ENCODE measurements at places on chromosomes 11 and 22.
A peak's percentile ranks its signal among the peaks of the same experiment; 100 is the strongest.

GRCh38 chr11:76626266-76626665 lies 44.3 kb downstream of the LRRC32 start:
- DNase-seq = no peak

DNA sequence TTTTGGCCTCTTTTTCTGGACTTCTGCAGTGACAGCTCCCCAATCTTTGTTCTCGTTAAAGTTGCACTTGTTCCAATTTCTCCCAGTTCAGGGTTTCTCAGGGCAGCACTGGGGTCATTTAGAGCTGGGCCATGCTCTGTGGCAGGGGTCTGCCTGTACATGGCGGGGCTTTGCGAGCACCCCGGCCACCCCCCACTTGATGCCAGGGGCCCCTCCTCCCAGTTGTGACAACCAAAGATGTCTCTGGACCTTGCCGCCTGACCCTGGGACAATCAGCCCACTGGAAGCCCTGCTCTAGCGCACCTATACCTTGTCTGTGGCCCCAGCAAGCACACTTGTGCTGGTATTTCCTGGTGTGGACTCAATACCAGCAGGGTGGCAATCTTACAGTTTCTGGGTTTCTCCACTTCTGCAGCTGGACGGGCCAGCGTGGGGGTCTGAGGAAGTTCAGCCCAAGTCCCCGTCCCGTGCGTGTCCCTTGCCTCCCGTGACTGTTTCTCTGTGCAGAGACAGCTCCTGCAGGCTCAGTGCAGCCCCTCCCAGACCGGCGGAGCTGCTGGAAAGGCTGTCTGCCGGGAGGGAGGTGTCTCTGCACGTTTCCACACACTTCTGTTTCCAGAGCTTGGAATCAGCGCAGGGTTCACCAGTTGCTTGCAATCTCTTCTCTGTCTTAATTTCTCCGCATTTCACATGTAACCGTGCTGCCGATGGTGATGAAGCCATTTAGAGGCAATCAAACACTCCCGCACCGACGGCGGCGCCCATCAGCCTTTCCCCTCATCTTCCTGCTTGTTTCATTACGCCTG lies 1328.9 kb downstream of the BRD1 start:
- DNase-seq = no peak

DNA sequence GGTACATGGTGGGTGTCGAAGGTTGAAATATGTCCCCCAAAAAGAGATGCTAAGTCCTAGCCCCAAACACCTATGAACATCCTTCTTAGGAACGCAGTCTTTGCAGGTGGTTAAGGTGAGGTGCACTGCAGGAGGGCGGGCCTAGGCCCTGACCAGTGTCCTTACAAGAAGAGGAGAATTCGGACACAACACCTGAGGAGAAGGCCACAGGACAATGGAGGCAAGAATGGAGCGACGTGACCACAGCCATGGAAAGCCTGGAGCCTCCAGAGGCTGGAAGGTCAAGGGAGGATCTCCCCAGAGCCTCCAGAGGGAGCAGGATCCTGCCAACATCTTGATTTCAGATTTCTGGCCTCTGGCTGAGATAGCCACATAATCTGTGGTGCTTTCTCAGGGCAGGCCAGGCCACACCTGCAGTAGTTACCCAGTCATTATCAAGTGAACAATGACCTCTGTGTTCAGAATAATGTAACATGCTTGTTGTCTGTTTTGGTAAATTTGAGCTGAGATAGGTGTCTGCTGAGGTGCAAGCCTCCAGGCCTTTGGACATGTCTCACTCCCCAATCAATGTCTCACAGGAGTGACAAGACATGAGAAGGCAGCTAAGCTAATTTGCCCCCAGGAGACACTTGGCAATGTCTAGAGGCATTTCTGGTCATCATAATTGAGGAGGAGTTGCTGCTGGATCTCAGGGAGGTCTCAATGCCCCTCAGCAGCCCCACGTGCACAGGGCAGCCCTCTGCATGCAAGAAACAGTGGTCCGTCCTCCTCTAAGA lies 498.9 kb downstream of the BRD1 start:
- no peak for DNase-seq

DNA sequence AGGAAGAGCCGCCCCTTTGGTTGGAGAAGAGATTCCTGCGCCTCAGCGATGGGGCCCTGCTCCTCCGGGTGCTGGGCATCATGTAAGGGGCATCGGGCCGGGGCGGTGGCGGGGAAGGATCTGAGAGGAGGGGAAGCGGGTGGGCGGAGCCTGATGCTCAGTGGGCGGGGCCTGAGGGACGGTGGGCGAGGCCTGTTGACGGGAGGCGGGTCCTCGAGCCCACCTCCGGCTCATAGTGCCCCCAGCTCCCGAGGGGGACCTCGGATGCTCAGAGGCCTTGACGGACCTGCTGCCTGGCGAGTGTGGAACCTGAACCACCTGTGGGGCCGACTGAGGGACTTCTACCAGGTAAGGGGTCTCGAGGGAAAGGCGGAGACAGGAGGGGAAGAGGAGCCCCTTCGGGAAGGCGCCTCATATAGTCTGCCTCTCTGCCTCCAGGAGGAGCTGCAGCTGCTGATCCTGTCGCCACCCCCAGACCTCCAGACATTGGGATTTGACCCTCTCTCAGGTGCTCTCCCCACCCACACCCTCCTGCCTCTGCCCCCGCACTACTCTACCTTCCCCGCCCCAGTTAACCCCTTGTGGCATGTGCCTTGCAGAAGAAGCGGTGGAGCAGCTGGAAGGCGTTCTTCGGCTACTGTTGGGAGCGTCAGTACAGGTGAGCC lies 799 bp downstream of the CCDC88B start:
- DNase-seq = peak; percentile 69

GRCh38 chr11:20360650-20361049 lies 2.9 kb upstream of the HTATIP2 start:
- no peak for DNase-seq

- DNase-seq = no peak
Measured at GRCh38 chr22:30104501-30105156, 24.4 kb downstream of the HORMAD2 start.

DNA sequence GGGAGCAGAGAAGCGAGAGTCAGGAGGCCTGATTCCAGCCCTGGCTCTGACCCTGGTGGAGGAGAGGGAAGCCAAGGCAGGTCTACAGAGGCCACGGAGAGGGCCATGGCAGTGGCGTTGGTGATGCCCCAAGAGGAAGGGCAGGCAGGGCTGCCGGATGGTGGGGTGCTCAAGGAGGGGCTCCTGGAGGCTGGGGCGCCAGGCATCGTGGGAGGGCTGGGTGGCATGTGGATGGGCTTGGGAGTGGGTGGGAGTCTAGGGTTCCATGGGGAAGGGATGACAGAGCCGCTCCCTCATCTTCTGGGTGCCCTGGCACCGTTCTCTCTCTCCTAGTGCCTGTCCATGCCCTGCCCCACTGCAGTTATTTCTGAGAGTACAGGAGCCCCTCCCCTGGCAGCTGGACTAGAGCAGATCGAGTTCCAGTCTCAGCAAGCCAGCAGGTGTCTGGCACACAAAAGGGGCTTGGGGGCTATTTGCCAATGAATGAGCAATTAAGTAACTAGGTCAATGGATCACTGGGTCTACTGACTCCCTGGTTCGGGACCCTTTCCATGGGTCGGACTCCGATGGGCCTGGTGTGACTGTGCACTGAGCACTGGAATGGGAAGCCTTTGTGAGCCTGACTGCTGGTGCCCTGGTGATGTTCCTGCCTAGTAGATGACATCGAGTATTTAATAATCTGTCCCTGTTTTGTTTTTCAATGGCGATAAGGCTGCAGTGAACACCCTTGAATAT lies 570.0 kb downstream of the TBC1D22A start:
- no peak for DNase-seq

DNA sequence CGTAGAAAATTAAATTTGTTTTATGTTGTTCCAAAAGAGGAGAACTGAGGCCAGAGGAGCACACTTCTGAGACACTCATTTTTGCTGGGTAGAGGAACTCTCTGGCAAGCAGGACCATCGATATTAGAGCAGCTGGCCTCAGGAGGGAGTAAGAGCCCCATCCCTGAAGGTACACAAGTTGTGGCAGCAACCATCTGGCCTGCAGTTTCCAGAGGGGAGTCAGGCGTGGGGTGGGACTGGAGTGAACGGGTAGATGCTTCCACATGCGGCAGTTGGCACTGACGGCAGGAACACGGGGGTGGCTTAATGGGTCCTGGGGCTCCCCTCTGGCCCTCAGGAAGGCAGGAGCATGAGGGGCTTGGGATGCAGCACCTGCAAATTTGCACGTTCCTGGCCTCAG lies 13.2 kb upstream of the SSTR3 start:
- DNase-seq = no peak

GRCh38 chr11:60995798-60996197 lies 24.3 kb downstream of the CD6 start:
- DNase-seq = no peak

DNA sequence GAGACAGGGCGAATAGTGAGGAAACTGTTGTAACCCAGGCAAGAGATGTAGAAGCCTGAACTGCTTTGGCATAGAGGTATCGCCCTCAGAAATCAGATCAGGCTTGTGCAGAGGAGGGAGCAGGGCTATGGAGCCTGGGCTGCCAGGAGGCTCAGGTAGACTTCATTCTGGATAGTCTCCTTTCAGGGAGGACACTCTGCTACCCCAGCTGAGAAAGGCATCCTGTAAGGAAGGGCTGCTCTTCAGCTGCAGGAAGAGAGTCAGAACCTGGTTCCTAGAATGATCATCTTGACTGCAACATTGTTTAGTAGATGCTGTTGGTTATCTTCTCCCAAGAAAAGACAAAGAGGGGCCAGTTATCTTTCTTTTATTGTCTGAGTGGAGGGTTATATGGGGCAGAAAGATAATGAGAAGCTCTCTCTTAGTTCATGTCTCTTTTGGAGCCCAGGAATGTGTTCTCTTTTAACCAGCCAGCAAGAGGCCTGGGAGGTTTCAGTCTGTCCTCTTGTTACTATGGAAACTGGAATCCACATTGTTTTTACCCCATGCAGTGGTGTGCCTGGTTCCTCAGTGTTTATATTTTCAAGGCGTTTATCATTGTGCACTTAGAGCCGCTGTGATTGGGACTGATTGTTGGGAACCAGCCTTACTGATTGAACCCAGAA lies 95.7 kb downstream of the STIM1 start:
- no peak for DNase-seq

DNA sequence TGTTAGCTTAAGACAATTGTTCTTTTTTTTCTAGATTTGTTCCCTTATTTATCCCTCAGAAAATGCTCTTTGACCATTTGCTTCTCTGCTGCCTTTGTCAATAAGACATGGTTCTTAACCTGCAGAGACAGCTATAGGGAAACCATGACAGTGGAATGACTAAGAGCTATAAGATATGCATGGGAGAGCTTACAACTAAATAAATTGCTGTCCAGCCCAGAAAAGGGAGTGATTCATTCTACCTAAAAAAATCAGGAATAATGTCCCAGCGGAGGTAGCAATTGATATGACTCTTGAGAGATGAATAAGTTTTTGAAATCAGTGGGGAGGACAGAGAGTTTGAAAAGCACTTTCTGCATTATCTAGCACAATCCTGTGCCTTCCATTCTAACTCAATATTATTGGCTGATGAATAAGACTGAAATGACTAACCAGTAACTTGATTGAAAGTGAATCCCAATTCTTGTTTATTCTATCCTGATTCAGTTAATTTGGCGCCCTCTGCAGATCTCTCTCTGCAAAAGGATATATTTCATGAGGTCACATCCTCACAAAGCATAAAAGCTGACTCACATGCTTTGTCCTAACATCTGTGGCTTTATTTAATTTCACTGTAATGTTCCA lies 680.5 kb upstream of the API5 start:
- DNase-seq = no peak

DNA sequence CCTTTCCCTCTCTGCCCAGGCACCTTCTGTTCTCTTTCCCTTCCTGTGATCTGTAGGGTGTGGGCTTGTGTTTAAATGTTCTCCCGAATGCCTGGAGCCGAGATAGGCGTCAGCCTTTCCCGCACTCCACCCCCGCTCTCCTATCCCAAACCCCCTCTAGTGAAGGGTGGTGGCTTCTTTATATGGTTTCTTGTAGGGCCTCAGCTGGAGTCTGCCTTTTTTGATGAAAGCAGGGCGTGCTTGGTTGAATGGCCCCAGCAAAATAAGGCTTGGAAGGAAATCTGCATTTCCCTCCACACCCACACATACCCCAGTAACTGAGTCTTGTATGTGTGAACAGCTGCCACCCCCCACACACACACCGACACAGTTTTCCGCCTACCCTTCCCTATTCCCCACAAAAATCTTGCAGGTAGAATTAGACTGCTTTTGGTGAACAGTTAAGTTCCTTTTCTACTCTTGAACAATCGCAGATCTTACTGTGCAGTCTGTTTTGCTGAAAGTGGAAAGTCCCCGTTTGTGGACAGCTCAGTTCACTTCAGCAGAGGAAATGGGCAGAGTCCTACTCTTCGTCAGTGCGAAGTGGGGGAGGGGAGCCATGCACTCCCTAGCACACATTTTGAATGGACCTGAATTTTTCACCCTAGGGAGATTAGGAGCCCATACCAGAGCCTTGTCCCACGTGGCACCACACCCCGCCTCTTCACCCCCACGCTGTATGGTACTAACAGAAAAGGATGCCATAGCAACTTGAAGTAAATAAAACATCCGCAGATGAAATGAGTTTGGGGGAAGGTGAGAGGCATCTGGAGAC lies 25.5 kb upstream of the GRK2 start:
- peak; percentile 61 for DNase-seq

GRCh38 chr22:44448271-44448830 lies 49.7 kb downstream of the RTL6 start:
- DNase-seq = no peak

- DNase-seq = no peak
Measured at GRCh38 chr11:16093889-16094653, 262.3 kb downstream of the SOX6 start.

GRCh38 chr11:15649371-15650104 lies 534.8 kb downstream of the INSC start:
- DNase-seq = no peak

GRCh38 chr11:72112978-72113808 lies 698 bp upstream of the ANAPC15 start:
- DNase-seq = no peak

DNA sequence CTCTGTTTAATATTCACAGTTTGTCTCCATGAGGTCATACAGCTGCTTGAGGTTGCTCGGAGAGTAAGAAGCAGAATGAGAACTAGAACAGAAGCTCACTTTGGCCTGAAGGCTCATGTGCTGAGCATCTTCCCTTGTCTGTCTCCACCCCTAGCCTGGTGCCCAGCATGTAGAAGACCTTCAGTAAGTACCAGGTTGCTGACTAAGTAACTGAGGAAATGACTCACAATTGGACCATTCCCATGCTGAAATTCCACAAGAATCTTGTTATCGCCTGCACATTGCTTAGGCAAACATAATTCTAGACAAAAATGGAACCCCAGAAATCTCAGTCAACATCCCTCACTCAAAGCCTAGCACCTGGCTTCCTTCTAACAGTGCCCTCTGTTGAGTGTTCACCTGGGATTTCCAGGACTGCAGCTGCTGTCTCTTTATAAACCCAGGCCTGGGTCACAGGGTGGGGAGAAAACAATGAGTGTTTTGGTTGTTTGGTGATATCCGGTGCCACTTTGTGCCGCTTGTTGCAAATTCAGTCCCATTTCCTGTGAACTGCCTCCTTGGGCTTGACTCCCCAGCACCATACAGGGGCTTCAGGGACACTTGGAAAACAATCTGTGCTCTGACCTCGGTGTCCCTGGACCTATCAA lies 406.8 kb downstream of the ETS1 start:
- DNase-seq = no peak
